Naive B cell (primary cell): ENCODE measurements at places on chromosomes 2 and 18.

DNA sequence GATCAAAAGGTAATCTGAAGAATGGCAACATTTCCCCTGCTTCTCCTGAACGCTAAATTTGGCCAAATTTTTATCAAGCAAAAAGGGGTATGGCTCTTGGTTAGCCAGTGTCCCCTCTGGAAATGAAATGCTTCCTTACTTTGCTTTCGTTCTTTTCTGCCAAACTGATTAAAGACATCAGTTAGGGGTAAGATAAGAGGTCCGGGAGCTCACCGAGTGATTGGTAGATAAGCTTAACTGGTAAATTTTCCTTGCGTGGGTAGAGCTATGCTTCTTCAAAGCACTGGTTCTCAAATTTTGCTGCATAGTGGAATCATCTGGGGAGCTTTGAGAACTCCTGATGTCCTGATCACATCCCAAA, 62.7 kb upstream of the MAPRE2 start:
- no peak overlapping the region for H3K27ac ChIP-seq
- no peaks in the 10 kb centered on the region for H3K36me3 ChIP-seq
- no peak for DNase-seq

DNA sequence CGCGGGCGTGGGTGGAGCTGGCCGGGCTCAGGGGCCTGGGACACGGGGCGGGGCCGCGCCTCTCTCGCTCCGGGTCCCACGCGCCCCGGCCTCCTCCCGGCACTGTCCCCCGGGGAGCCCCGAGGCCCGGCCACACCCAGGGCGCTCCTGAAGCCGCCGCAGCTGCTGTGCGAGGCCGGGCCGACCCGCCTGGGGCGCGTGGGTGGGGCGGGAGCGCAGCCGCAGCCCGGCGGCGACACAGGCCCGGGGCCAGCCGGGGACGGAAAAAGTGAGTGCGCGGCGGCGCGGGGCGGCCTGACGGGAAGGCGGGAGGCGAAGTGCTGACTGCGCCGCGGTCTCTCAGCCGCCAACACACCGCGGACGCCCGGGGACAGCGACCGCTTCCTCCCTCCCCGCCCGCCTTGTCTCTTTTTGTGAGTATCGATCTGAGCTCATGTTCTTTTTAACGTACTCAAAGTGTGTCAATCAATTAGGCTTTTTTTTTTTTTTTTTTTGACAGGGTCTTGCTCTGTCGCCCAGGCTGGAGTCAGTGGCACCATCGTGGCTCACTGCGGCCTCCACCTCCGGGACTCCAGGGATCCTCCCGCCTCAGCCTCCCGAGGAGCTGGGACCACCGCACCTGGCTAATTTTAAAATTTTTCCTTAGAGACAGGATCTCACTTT, 14.5 kb downstream of the PDCD1 start:
- peaks cover 26% of the 10 kb centered on the region for H3K4me1 ChIP-seq
- peak overlapping the region; percentile 81 for H3K4me3 ChIP-seq
- peaks cover 16% of the 10 kb centered on the region for H3K27me3 ChIP-seq
- no peaks in the 10 kb centered on the region for H3K36me3 ChIP-seq
- H3K27ac ChIP-seq, result peak overlapping the region; percentile 67
- peak; percentile 71 for DNase-seq

GRCh38 chr2:170047331-170048065, 130.4 kb upstream of the MYO3B start:
- H3K27me3 ChIP-seq, result no peaks in the 10 kb centered on the region
- no peak overlapping the region for H3K27ac ChIP-seq
- no peak overlapping the region for H3K4me3 ChIP-seq

DNA sequence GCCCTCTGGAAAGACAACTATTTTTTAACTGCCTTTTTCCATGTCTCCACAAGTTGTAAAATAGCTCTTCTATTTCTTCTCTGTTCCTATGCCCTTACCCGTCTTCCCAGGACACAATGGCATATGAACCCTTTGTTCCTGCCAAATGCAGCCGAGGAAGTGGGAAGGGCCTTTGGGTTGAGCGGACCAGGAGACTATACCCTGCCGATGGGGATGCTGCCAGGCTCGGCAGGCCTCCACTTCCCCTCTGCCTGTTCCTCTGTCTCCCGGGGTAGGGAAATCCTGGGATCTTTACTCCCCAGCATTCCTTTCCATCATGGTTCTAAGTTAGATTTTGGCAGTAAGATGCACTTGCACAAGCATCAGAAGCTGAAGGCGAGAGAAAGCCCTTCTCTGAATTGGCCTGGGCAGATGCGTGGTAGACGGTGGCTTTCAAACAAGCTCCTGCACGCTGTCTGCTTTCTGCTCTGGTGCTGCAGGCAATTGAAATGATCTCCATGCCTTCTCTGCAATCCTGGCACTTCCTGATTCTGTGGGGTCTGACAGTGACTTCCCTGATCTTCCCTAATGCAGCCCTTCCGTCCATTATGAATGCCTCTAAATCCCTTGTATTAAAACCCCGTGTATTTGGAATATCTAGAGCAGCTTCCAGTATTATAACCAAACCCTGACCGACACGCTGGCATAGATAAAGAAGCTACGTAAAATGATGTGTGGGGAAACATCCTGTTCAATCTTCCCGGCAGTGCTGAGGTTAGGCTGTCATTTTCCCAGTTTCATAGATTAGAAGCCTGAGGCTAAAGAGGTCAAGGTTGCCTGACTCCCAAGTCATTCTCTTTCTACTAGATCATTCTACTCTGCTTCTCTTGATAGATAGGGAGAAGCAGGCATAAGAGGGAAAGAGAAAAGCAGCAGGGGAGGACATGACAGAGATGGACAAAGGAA, 69.8 kb downstream of the MCFD2 start:
- H3K4me1 ChIP-seq, result peaks cover 21% of the 10 kb centered on the region
- DNase-seq, result no peak
- no peaks in the 10 kb centered on the region for H3K27me3 ChIP-seq

DNA sequence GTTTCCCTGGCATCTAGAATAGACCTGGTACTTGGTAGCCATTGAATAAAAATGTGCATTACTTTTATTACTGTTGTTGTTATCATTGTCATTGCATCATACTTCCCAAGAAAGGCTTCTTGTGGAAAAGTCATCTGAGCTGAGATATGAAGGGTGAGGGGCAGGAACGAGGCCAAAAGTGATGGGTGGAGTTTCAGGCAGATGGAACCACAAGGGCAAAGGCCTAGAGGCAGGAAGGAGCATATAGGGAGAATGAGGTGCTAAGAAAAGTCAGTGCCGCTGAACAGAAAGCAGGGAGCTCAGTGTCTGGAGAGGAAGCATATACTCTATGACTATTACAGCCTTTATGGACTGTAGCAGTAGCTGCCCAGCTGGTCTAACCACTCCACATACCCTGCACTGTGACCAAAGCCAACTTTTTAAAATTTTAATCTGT, 219.3 kb downstream of the SPP2 start:
- no peak overlapping the region for H3K27ac ChIP-seq
- H3K4me3 ChIP-seq, result no peak overlapping the region
- H3K36me3 ChIP-seq, result no peaks in the 10 kb centered on the region
- H3K4me1 ChIP-seq, result no peaks in the 10 kb centered on the region
- no peak for DNase-seq

GRCh38 chr2:233442028-233442310, 87.7 kb downstream of the DGKD start:
- H3K4me3 ChIP-seq, result no peak overlapping the region
- peaks cover 50% of the 10 kb centered on the region for H3K36me3 ChIP-seq
- H3K27me3 ChIP-seq, result no peaks in the 10 kb centered on the region
- H3K27ac ChIP-seq, result peak overlapping the region; percentile 98
- peaks cover 42% of the 10 kb centered on the region for H3K4me1 ChIP-seq
